ENCODE measurements at places on chromosomes 6 and 20.

- DNase-seq = no peak
Observed at GRCh38 chr20:24483435-24484080, 14.1 kb downstream of the SYNDIG1 start.

DNA sequence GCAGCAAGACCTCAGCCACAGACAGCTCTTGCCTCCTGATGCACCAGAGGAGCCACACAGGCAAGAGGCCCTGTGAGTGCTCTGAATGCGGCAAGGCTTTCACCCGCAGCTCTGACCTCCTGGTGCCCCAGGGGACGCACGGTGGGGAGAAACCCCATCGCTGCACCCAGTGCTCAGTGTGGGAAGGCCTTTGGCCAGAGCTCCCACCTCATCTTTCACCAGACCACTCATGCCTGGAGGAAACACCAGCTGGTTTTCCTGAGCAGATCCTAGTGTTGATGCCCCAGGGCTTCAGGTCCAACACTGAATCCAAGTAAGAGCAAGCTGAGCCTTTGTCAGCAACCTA is 37.0 kb upstream of the XRN2 start:
- DNase-seq = no peak

GRCh38 chr6:81486234-81486633 is 266.2 kb downstream of the TENT5A start:
- DNase-seq = no peak

GRCh38 chr6:54217018-54217417 is 91.2 kb upstream of the TINAG start:
- no peak for DNase-seq

DNA sequence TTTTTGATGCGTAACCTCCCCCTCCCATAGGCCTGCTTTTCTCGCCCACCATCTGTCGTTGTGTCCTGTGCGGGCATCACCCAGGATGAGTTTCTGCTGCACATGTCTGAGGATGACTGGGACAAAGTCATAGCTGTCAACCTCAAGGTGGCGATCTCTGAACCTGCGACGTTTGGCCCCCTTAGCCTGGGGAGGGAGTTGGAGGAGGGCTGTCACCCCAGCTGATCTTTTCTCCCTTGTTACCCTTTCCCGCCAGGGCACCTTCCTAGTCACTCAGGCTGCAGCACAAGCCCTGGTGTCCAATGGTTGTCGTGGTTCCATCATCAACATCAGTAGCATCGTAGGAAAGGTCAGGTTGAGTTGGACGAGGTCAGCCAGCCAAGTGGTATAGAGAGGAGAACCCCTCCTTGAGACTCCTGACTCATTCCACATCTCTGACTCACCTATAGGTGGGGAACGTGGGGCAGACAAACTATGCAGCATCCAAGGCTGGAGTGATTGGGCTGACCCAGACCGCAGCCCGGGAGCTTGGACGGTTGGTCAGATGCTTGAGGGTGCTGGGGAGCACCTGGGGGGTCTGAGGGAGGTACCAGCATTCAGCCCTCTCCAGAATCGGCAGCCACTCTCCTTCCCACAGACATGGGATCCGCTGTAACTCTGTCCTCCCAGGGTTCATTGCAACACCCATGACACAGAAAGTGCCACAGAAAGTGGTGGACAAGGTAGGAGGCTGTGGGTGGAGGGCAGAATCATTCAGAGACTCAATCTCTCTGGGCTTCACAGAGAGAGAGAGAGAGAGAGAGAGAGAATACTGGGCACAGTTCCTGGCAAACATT is 954 bp downstream of the HSD17B8 start:
- no peak for DNase-seq

DNA sequence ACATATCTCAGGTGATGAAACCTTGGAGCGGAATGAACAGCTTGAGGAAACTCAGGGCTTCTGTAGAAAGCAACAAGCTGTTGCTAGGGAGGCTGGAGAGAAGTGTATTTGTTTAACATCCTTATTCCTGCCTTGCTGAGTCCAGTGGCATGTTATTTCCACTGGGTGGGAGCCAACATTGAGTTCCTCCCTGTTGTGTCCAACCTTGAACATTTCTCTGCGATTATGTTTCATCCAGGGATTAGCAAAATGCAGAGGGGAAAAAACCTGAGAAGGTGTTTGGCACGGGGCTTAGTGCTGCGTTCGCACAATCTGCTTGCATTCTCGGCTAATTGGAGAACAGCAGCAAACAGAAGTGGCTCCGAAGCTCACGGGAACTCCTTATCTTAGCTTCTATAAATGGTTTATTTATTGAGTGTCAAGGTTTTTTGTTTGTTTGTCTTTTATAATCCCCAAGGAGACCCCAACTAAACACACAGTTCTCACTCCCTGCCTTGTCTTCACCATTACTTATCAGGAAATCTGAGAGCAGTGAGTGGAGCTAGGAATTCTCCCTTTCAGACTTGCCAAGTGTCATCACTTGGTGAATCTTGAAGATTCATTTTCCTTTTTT is 412.8 kb downstream of the CDC5L start:
- no peak for DNase-seq

DNA sequence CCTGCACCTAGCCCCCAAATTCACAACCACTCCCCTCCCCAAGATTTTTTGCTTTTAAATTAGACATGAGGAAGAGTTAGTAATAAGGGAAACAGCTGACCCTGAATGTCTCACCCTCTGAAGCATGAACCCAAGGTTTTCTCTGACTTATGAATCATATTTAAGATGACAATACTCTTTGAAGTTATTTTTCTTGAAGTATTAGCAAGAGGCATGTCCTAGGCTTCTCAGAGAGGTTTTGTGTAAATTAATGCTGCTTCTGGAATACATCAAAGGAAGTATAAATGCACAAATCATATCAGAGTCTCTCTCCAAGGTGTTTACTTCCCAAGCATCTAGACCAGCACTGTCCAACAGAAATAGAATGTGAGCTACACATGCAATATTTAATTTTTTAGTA is 408.1 kb upstream of the MARCKS start:
- no peak for DNase-seq

GRCh38 chr6:13272131-13273046 is 55.9 kb downstream of the TBC1D7 start:
- peak; percentile 91 for DNase-seq

GRCh38 chr20:3674447-3674846 is 7.4 kb downstream of the ADAM33 start:
- DNase-seq = no peak

GRCh38 chr6:79373246-79373645 is 138.8 kb upstream of the HMGN3 start:
- no peak for DNase-seq

- DNase-seq = no peak
Observed at GRCh38 chr20:14523090-14523489, 185.7 kb upstream of the FLRT3 start.

DNA sequence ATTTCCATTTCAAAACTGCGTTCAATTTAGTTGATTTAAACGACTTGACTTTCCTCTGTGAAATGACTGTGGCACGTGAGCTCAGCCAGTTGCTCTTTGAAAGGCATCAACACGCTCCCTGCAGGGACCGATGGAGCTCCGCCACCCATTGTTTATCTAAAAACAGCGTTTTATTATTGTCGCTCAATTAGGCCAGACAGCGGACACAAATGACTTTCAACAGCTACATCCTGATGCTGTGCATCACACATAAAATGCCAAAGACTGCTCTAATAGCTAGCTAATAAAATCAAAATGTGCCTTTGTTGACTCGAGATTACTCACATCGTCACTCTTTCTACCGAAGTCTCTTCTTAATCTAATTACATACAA is 332.5 kb downstream of the CD83 start:
- DNase-seq = no peak

- no peak for DNase-seq
Observed at GRCh38 chr6:134421501-134421900, 103.6 kb upstream of the SGK1 start.

DNA sequence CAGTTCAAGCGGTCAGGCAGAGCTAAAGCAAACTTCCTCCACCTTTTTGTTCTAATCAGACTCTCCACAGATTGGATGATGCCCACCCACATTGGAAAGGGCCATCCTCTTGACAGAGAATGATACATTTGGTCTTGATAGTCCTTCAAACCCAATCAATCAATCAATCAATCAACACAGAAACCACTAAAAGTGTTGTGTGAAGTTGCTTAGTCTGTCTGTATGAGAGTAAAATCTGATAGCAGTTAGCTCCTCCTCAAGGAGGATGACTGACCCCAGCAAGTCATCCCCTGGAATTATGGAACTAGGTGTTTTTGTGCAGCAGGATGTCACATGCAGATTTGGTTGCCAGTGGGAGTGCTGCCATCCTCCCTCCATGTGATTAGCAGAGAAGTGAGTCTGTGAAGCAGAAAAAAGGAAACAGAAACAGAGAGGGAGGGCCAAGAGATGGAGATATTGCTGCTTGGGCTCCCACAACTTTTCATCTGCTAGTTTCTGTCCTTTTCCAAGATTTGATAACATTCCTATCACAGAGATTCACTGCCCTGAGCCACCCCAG is 32.0 kb upstream of the SSTR4 start:
- DNase-seq = no peak

DNA sequence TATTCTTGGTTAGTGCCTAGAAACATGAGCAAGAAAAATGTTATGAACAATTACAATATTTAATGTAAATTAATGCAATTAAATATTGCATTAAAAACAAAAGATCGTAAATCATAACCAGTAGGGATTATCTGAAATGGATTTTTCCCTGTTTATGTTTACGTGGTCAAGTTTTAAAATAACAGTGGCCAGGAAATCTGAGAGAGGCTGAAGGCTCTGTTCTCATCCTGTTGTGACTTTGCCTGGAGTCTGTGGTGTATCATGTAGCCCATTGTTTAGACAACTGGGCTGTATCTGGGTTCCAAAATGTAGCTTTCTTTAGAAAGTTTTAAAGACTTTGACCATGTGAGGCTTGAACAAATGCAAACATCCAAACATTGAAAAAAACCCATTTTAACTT is 2.4 kb downstream of the MYO6 start:
- no peak for DNase-seq

- DNase-seq = no peak
Observed at GRCh38 chr20:4136078-4136966, 121.0 kb upstream of the RNF24 start.

DNA sequence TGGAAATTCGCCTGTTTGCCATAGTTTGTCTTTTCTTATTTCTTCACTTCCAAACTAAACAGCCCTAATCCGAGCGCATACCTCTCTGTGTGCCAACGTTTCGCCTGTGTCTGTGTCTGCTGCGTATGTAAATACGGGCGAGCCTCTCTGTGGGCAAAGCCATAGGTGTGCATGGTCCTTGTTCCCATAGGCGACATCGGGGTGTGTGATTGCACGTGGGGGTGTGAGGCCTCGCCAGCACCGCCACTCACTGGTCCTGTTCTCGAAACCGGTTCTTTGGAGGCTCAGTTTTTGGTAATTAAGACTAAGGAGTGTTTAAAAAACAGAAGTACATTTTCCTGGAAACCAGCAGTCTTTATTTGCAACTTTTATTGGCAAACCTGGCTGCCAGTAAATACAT is 6.0 kb upstream of the FOXC1 start:
- no peak for DNase-seq

GRCh38 chr20:59735486-59735885 is 131.1 kb downstream of the PHACTR3 start:
- no peak for DNase-seq

- DNase-seq = no peak
Observed at GRCh38 chr20:36116807-36117441, 37.6 kb upstream of the EPB41L1 start.

DNA sequence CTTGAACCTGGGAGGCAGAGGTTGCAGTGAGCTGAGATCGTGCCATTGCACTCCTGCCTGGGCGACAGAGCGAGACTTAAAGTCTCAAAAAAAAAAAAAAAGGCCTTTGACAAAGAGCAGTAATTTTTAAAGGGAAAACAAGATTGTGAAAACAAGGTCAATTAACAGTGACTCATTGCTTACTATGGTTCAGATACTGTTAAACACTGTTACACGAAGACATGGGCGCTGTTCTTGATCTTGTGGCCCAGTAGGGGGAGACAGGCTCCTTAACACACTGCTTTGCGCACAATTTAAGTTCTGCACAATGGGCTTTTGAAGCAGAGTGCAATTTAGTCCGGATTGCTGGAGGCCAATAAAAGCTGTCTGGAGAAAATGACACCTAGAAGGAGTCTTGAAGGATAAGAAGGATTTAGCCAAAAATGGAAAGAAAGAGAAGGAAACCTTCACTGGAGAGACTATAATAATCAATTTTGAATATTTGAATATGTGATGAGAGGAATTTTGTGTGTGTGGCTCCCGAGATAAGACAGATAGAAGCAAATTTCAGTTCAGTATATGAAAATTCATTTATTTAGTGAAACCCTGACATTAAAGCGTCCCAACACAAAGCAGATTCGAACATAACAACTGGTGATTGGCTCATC is 6.0 kb upstream of the LATS1 start:
- peak; percentile 20 for DNase-seq

DNA sequence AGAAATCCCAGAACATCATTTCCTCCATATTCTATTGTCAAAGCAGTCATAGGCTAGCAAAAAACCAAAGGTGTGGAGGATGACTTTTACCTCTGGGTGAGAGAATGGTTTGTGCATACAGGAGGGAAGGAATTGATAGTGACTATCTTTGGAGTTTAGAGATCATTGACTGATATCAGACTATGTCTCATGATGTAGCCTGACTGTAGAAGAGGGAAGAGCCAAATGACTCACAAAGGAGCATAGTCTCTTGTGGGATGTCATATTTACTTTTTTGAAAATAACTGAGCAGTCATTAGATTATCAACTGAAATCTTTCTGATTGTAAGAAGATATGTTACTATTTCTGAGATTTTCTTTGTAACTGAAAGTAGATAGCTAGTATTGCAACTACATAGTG is 158.5 kb downstream of the FLRT3 start:
- DNase-seq = no peak

DNA sequence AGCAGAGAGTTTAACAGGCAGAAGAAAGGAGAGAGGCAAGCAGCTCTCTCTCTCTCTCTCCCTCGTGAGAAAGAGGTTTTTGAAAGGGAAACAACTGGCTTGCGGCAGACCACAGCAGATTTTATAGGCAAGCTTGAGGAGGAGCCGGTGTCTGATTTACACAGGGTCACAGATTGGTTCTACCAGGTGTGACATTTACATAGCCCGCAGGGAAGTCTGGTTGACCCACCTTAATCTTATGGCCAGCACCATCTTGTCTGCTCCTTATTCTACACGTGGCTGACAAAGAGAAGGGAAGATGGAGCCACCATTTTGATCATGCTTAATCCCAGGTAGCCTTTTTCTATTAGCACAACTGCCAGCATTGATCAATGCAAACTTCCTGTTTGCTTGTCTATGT is 65.4 kb downstream of the OR2J2 start:
- DNase-seq = no peak

Data from naive B cell (primary cell).